Activated effector memory CD4-positive, alpha-beta T cell treated with anti-CD3 and anti-CD28 coated beads, Interleukin-2, amount 50 U/mL, for 16 hours (primary cell): ENCODE measurements at places on chromosomes 2 and 18.

- DNase-seq = no peak
Observed at GRCh38 chr2:222134654-222135053, 164.1 kb downstream of the PAX3 start.

- no peak for DNase-seq
Observed at GRCh38 chr2:238700506-238701340, 147.2 kb upstream of the TWIST2 start.

DNA sequence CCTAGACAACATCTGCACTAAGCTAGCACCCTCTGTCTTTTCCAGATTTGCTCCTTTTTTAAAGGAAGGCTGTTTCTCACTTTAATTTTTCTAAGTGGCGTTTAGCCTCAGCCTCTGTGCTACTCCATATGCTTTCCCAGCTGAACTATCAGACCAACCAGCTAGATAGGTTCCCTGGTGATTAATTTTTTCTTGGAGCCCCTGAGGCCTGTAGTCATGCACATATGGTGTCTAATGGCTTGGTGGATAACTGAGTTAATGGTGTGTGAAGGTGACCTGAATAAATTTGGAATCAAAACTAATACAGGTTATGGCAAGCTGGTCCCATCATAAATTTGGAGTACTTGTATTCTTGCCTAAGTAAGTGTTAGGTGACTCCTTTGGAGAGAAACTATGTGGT, 135.5 kb downstream of the MGAT5 start:
- DNase-seq = no peak

DNA sequence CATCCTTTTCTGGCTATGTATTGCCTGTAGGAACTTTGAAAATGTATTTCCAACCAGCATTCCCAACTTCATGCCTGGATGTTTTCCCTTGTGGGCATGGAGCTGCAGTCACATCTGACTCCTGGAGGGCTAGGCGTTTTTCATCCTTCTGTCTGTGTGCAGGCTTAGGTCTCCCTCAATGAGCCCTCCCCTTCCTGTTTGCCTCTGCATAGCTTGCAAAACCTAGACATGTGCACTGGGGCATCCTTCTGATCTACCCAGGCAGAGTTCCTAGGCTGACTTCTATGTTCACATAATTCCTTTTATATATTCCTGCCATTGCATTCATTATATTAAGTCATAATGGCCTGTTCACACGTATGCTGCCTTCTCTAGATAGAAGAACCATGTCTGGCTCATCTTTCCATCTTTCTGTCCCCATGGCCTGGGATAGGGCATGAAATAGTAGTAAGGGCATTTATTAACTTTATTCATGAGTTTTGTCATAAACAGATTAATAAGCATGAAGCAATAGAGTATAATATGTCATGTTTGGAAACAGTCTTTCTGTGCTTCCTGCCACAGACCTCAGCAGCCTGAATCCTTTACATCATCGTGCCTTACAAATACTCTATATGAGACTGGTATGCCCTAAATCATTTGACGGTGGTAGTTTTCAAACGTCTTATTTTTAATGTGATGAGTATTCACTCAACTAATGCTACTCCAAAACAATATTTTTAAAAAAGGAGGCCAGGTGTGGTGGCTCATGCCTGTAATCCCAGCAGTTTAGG, 195.6 kb downstream of the TGIF1 start:
- no peak for DNase-seq

DNA sequence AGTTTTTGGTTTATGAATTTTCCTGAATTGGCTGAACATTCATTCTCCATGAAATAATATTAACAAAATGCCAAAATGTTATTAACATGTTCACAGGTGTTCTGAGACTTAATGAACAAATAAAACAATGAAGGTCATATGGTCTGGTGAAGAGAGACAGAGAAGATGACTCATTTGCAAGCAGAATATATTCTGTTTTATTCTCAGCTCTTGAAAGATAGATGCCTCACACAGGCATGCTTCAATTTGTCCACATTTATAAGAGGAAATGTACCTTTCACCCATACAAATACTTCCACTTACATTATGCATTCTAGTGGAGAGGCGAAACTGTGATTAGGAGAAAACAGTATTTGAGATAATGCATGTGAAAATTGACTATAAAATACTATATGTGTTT, 75.4 kb upstream of the PGAP1 start:
- DNase-seq = no peak

DNA sequence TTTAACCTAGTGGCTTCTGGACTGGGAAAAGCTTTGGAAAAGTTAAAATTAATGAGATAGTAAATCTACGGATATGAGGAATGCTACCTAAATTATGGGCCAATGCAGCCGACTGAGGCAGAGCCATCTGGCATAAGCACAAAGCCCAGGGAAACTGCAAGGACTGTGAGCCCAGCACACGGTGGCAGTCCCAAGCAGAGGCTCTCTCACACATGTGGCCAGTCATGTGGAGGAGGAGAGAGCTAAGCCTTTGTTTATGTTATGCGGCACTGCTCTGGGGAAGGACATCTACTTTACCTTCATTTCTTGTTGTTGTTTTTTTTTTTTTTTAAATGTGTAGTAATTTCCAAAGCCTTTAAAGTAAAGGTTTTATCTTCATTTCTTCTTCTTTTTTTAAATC, 267.0 kb downstream of the STK39 start:
- no peak for DNase-seq

GRCh38 chr2:13714466-13714865, 918.1 kb upstream of the LRATD1 start:
- no peak for DNase-seq

DNA sequence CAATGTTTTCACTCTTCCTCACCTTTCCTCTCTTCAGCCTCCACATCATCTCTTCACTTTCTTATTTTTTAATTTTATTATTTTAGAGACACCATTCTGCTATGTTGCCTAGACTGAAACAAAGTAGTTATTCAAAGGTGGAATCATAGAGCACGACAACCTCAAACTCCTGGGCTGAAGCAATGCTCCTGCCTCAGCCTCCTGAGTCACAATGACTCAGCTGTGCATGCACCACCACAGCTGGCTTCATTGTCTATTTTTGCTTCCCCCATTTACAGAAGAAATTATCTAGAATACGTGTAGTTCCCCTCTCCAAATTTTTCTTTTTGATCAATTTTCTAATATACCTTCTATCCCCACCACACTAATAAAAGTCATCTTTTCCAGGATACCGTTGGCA, 911.5 kb upstream of the SOX11 start:
- DNase-seq = no peak

GRCh38 chr2:23241121-23241520, 143.9 kb upstream of the KLHL29 start:
- DNase-seq = no peak

DNA sequence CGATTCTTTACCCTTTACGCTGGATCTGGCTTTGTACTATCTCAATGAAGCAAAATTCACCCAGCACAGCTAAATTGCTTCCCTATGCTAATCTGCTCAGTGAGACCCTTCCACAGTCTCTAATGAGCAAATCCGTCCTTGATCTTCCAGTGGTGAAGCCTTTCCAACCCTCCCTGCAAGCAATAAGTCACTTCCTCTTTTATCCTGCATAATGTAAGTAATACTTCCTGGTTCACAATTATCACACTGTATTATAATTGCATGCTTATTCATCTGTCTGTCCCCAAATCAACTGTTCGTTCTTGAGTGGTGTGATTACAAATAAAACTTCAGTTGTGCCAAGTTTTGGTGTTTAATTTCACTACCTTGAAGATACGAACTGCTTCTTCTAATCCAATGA, 404.0 kb downstream of the ADCYAP1 start:
- no peak for DNase-seq

DNA sequence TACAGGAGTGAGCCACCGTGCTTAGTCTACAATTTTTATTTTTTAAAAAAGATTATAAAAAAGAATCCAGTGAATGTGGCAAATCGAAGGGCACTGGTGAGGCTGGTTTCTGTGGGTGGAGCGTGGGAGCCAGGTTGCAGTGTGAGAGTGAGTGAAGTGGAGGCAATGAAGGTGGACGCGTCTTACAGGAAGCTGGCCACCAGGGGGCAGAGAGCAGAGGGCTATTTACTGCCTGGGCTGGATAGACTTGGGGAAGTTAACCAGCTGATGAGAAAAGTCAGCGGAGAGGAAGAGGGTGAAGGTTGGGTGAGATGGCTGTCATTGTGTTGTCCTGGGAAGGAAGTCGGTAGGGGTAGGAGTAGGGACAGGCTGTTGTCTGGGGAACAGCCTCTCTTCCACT, 6.8 kb downstream of the SCTR start:
- peak; percentile 71 for DNase-seq

DNA sequence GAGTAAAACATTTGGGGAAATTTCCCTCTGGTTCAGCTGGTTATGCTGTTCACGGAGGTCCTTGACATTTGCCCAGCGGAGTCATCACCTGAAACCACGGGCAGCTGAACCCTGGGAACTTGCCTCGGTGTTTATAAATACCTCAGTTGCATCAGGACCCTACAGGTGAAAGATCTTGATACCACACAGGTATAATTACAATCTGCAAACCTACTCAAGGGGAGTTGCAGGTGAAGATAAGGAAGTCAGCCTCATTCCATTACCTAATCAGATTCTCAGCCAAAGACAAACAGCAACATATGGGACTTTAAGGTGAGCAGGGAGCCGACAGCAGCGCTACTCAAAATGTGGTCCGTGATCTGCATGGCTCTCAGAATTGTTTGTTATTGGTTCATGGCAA, 37.0 kb upstream of the ATIC start:
- no peak for DNase-seq

GRCh38 chr2:133247631-133248030, 320.6 kb downstream of the NCKAP5 start:
- no peak for DNase-seq

- DNase-seq = no peak
Observed at GRCh38 chr18:40583671-40584070, 1371.4 kb upstream of the PIK3C3 start.

DNA sequence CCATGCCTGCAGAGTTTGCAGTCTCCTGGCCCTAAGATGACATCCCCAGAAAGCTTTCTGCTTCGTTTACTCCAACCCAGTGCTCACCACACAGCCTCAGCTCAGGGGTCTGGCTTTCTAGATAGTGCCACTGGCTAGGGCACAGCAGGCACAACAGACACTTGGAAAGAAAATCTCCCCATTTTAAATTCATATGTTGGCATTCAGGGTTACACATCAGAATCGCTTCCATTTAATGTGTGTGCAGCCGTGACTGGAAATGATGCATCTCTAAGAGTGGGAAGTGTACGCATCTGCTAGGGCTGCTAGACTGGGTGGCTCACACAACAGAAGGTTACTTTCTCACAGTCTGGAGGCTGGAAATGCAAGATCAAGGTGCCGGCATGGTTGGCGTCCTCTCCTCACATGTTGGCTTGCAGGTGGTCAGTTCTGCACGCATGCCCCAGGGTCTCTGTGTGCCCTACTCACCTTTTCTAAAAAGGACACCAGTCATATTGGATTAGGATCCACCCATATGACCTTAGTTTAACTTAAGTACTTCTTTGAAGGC, 329.4 kb upstream of the RAB12 start:
- no peak for DNase-seq

GRCh38 chr18:66646609-66647008, 42.7 kb upstream of the CDH19 start:
- no peak for DNase-seq

DNA sequence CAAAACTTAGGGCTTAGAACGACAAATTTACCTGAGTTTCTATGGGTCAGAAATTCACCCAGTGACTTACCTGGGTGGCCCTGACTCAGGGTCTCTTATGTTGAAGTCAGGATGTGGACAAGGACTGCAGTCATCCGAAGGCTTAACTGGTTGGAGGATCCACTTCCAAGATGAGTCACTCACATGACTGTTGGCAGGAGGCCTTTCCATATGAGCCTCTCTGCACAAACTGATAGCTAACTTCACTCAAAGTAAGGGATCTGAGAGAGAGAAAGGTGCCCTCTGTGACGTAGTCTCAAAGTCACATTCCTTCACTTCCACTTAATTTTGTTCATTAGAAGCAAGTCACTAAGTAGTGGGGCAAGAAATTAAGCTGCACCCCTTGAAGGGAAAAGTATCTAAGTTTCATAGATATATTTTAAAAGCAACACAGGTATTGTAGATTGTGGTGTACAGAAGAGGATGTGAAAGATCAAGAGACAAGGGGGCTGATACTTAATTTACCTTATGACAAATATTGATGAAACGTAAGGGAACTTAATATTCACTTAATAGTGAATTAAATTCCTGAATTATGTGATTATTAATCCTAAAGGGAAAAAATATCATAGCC, 48.4 kb downstream of the TANK start:
- DNase-seq = no peak

DNA sequence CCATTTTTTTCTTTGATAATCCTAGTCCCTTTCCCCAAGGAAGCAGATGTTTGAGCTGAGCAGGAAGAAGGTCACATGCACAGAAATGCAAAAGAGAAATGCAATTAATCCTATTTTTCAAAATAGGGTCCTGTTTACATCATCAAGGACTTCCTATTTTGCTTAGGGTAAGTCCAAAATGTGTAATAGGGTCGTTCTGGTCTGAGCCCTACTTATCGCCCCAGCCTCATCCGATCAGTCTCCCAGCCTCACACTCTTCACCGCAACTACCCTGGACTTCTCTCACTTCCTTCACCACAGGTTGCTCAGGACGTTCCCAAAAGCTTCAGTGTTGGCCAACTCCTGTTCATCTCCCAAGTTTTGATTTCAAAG, 32.8 kb downstream of the FOSL2 start:
- no peak for DNase-seq

GRCh38 chr18:63997041-63997440, 27.2 kb downstream of the SERPINB8 start:
- DNase-seq = no peak

DNA sequence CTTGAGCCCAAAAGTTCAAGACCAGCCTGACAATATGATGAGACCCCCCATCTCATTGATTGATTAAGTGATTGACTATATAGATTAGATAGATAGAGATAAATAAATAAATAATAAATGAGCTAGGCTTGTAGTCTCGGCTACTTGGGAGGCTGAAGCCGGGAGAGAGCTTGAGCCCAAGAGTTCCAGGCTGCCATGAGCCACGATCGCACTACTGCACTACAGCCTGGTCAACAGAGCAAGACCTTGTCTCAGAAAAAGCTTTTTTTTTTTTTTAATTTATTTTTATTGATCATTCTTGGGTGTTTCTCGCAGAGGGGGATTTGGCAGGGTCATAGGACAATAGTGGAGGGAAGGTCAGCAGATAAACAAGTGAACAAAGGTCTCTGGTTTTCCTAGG, 12.4 kb downstream of the EIPR1 start:
- no peak for DNase-seq

DNA sequence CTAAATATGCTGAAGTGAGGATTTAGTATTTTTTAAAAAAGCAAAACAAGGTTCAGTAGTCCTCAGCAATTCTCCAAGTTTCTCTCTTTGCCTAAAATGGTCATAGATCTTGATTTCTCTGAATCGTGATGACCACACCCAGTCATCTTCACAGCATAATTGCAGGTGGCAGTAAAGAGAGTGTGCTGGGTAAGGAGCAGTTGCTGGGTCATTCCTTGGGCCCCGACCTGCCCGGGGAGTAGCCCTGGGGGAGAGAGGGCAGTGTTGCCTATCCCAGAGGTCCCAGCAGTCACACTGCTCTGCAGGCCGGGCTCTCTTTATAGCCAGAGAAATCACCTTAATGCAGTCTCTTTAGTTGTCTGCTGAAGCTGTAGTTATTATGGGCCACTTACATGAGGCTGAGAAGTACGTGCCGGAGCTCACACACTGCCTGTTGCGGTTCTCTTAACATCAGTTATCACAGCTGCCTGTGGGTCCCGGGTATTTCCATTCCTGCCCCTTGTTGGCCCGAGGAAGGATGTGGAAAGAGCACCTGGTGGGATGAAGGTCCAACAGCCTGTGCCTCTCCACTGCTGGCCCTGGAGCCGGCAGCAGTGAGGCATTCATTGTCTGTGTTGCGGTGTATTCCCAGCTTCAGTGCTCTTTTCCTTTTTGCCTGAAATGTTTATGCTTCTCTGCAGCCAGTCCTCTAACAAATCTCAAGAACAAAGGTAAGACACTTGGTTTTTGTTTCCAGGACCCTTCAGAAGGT, 230.1 kb downstream of the ALPK2 start:
- no peak for DNase-seq
